ENCODE measurements at places on chromosomes 6 and 20.
A peak's percentile ranks its signal among the peaks of the same experiment; 100 is the strongest.

DNA sequence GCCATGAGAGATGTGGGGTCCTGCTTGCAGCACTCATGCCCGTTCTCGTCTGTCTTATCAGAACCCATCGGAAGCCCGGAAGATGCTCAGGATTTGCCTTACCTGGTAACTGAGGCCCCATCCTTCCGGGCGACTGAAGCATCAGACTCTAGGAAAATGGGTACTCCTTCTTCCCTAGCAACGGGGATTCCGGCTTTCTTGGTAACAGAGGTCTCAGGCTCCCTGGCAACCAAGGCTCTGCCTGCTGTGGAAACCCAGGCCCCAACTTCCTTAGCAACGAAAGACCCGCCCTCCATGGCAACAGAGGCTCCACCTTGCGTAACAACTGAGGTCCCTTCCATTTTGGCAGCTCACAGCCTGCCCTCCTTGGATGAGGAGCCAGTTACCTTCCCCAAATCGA lies 8.3 kb downstream of the PI16 start:
- peak; percentile 50 for DNase-seq

DNA sequence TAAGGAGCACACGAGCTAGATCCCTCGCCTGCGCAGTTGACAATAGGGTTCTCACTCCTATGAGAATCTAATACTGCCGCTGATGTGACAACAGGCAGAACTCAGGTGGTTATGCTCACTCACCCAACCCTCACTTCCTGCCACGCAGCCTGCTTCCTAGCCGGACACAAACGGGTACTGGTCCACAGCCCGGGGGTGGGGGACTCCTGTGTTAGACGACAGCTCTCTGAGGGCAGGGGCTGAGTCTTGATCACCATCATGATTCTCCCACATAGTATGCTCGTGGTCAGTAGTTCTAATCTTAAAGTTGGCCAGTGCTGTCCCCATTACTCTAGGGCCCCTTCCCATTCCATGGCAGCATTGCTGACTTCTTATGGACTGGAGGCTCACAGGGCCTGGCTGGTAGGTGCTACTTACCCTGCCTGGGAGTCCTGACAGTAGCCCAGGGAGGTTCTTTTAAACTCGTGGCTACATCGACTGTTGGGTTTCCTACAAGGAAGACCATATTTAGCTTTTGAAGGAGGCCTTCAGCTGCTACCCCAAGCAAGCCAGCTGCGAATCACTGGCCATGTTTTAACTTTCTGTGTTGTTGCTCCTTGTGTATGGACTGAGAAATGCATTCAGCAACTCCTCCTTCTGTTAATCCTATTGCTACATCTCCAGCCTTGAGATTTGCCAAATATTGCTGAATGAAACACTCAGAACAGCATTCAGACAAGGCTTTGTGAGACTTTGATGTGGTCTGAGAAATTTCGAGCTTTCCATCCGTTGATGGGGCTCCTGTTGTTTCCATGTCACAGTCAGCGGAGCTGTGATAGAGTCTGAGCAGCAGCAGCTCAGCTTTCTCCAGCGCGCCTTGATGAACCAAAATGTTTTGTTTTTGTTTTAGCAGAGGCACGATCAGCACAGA lies 300.3 kb downstream of the NRN1 start:
- DNase-seq = no peak

DNA sequence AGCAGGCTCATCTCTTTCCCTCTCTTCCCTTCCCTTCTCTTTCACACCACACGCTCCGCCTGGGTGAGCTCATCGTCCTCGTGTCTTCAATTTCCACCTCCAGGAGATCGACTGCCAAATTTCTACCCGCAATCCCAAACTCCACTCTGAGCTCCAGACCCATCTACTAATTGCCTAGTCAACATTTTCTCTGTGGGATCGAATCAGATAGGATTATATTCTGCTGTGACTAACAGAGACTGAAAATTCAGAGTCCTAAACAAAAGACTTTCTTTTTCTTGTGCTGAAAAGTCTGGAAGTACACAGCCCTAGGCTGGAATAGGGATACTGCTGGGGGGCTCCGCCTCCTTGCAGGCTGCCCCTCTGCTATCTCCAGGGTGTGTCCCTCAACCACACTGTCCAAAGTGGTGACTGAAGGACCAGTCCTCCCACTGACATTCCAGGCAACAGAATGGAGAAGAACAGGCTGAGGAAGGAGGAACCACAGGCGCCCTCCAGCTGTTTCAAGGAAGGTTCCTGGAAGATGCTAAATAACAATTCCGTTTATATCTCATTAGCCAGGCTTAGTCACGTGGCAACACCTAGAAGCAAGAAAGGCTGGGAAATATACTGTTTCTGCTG lies 5.0 kb upstream of the HSPA12B start:
- DNase-seq = no peak

DNA sequence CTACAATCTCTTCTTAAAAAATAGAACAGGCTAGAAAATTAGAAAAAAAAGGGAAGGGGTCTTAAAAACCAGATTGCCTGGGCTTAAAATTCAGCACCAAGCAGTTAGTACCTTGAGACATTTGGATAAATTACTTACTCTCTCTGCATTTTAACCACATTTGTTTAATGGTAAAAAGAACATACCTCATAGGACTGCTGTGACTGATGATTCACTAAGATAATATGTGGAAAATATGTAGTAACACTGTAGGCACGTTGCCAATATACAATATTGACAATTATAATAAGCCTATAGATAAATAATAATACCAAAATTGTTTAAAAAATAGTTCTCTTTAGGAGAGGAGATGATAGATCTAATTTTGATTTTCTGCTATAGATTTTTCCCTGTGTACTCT lies 750.4 kb downstream of the TENT5A start:
- no peak for DNase-seq

GRCh38 chr6:37531437-37532036 lies 31.8 kb upstream of the CCDC167 start:
- no peak for DNase-seq

- DNase-seq = no peak
Observed at GRCh38 chr6:21523652-21524051, 69.9 kb upstream of the SOX4 start.

- DNase-seq = no peak
Observed at GRCh38 chr6:1075444-1075843, 236.5 kb upstream of the FOXQ1 start.

- DNase-seq = no peak
Observed at GRCh38 chr6:18353251-18353650, 33.9 kb upstream of the RNF144B start.

DNA sequence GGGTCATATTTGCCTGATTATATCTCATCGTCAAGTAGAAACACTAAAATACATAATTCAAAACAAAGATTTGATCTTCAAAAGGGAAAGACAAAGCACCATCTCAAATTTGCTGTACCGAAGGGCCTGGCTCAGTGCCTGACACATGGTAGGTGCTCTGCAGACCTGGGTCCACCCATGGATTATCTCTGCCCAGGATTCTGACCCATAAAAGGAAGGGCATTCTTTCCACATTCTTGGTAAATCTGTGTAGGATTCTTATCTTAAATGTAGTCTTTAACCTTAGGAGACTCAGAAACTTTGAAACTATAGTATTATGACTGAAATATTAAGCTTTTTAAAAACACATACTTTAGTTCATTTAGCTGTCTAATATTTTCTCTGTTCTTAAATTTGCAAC lies 274.1 kb upstream of the FLRT3 start:
- DNase-seq = no peak

- DNase-seq = no peak
Observed at GRCh38 chr6:93412452-93412851, 6.9 kb downstream of the EPHA7 start.

DNA sequence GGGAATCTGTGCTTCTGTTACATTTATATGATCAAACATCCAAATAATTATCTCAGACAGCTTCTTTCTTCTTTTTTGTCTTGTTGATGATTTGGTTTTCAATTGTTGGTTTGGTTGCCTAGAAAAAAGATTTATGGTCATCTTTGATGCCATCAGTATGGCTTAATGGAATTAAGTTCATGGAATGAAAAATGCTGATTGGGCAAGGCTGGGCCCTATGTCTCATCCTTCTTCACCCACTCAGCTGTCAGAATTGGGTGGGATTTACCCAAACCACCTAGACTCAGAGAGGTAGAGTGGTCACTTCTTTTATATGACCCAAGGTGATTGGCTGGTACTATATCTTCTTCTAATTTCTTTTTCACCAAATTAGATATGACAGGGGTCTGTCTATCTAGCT lies 258.3 kb downstream of the DOK5 start:
- no peak for DNase-seq

GRCh38 chr20:39939241-39939865 lies 749.7 kb downstream of the MAFB start:
- DNase-seq = no peak

DNA sequence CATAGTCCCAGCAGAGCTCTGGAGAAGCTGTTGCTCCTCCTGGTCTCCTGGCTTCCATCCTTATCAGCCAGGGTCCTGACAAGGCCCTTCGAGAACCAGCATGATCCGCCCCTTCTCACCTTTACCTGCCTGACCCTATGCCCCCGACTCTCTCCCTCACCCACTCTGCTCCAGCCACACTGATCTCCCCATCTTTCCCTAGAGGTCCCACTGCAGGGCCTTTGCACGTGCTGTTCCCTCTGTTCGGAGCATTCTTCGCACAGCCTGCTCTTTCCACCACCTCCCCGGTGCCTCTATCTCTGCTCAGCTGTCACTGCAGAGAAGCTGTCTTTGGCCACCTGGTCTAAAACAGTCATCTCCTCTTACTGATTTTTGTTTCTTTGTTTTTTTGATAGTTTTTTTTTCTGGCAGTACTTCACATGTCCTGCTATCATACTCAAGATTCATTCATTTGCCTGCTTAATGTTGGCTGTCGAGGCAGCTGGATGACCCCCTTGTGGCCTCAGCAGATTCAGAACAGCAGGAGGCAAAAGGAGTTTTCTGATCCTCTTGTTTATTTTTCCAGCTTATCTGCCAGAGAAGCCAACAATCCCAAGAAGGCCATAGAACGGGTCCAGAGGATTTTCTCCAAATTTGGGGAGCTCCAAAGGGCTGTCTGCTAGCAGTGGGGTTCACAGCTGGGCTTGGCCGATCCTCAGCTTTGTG lies 1.6 kb upstream of the PTGIS start:
- DNase-seq = no peak

- DNase-seq = no peak
Observed at GRCh38 chr6:158324136-158324535, 11.9 kb downstream of the TULP4 start.

DNA sequence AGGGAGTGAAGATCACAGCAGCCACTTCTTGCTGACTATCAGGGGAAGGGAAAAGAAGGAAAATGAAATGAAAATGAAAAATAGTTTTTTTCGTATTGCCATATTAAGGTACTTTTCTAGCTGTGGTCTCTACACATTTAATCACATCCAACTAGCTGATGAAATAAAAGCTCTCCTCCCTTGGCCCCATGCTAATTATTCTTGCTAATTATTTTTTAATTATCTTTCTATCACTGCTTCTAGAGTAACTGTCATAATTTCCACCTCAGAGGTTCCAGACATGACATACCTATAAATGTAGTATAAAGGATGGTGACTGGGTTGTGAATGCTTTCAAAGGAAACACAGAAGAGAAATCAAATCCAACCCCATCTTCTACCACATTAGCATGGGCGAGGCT lies 334.1 kb upstream of the MAN1A1 start:
- no peak for DNase-seq

GRCh38 chr6:130973521-130974277 lies 89.3 kb downstream of the EPB41L2 start:
- no peak for DNase-seq

- no peak for DNase-seq
Observed at GRCh38 chr6:134534708-134535149, 216.8 kb upstream of the SGK1 start.

DNA sequence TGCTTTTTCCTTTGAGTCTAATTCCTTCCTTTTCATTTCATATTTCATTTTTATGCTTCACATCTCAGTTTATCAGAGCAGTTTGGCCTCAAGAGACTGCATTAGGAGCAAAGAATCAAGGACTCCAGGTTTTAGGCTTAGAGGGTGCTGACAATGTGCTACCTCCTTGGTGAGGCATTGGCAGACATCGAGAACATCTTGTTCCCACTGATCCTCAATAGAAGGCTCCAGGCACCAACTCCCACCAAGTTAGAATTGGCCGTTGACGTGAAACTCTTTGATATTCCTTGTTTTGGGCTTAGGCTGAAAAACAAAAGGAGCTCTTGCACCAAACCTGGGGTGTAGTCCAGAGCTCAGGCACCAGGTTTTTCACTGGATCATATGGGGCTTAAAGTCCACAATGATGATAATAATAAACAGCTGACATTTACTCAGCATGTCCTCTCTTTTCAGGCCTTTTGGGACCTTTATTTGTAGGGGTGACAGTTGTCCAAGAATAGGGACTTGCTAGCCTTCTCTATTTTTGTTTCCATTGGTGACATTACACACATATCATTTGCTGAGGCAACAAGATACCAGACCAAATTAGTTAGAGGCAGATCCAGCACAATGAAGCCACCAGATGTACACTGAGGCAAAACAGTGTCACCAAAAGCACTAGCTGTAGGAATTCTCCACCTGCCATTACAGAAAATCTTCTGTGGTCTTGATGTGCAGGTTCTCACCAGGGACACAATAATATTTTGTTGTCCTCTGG lies 81.0 kb upstream of the ENPP5 start:
- no peak for DNase-seq

DNA sequence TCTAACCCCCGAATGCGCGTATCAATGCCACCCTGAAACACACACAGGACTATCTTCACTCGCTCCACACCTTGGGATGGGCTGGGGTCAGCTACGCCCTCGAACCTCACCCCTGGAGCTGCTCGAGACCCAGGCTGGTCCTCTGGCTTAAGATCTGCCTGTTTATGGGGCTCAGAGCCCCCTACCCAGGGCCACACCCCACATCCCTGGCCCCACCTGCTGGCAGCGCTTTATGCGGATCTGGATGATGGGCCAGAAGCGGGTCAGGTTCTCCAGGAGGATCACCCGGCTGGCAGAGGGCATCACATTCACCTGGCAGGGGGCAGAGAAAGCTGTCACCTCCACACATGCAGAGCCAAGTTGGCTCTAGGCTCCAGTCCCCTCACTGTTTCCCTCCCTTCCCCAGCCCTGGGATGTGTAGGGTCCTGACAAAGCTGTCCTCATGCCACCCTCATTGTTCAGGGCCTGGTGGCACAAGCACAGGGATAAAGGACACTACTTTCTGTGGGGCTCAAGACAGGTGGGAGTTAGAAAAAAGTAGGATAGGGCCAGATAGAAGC lies 8.2 kb downstream of the CUL7 start:
- DNase-seq = no peak

DNA sequence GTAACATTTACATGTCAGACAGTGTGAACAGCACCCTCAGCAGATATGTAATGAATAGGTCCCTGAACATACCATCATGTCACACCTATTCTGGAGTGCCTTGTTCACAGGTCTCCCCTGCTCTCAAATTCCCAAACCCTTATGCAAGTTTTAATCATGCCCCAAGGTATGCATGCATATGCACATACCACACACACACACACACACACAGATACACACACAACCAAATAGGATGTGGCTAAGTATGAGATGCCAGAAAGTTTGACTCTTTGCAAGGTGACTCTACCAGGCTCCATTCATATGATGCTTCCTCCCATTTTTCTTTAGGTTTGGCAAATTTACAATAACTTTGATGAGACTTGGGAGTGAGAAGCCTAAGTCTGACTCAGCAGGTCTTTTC lies 243.8 kb upstream of the IRAK1BP1 start:
- no peak for DNase-seq

- DNase-seq = no peak
Observed at GRCh38 chr6:53691667-53692133, 26.1 kb upstream of the KLHL31 start.

- DNase-seq = no peak
Observed at GRCh38 chr20:7742479-7742878, 197.8 kb downstream of the HAO1 start.

Measured in stimulated activated CD8-positive, alpha-beta memory T cell treated with anti-CD3 and anti-CD28 coated beads, Interleukin-4, amount 100 ng/mL, for 1 hour (primary cell).